ENCODE measurements at places on chromosomes 16 and 17.

GRCh38 chr17:42252597-42253550, 23.3 kb downstream of the STAT5B start:
- DNase-seq = no peak

DNA sequence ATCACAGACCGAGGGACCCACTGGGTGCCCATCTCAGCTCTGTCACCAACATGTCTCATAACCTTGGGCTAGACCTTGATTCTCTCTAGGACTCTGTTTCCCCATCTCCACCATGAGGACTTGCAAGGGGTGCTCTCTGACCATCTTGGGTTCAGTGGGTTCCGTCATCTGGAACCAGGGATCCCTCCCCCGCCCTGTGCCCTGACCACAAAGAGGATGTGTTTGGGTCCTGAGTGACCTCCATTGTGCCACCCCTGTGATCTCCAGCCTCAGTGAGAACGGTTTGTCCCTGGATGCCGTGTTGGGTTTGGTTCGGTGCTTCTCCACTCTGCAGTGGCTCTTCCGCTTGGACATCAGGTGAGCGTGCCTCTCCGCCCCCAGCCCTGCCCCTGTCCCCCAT, 49.1 kb upstream of the CPNE2 start:
- no peak for DNase-seq

DNA sequence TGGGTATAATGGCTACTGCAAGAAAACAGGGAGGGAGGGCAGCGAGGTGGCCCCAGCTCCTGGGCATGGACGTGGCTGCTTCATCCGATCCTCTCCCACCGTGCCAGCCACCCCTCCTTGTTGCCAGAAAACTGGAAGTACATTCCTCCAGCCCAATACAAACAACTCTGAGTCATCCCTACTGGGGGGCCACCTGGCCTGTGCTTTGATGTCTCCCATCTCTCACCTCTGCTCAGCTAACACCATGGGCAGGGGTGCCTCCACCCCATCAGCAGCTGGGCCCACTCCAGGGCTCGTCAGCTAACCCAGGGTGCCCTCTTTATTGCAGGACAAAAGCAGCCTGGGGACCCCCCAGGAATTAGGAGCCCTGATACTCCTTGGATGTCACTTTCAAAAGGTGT, 2.0 kb downstream of the RHBDF2 start:
- DNase-seq = no peak

DNA sequence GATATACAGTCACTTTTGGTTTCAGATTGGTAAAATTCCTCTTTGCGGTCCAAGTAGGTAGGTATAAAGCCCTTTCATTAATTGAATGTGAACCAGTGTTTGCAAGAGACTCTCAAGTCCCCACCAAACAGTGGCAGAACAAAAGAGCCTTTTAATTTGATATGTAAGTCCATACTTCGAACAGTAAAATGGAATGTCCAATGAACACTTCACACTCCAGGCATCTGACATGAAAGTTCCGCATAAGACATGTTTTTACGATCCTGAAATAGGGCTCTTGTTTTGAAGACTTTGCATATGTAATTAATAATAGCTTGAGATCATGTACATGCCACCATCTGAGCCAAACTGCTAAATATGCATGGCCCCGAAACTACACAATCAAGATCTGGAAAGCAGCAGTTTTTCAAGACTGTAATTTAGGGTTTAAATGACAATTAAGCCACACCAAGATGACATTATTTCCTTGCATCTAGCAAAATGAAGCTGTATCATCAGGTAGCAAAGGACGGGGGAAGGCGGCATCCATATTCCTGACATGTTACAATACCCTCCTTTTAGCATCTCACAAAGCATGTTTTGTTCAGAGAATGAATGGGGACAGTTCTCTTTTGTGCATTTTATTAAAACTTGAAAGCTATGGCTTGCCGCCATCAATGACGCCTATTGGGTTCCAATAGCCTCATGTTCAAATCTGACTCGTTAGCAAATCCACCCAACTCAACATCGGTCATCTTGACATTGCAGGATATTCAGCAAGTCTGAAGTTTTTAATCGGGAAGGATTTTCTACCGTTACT, 39.4 kb downstream of the LITAF start:
- DNase-seq = no peak

GRCh38 chr17:6815775-6816174, 15.8 kb downstream of the TEKT1 start:
- no peak for DNase-seq

DNA sequence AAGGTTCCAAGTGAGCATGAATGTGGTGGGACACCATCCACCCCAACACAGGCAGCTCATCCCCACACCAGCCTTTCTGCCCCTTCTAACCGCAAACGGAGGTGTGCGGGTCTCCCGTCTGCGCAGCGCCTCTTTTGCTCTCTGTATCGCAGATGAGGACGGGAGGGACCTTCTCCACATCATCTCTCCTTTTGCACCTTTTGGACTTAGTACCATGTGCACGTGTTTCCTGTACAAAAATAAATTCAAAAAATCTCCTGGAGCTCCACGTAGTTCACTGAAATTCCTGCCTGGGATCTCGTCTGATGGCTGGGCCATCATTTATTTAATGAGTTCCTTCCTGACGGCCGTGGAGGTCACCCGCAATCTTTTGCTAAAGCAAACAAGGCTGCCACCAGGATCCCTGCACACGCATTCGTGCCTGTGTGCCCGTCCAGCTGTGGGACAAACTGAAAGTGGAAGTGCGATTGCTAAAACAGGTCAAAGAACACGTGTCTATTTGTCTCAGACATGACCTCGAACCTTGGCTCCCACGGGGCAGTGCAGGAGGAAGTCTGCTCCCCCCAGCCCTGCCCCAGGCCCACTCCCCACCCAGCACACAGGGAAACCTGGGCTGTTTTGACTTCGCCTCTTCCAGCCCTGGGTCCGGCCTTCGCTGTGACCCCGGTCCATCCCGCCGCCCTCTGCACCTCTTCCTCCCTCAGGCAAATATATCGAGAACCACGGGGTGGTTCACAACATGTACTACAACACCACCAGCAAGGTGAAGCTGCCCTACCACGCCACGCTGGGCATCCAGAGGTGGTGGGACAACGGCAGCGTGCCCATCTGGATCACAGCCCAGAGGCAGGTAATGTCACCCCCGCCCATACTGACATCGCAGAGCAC, 2.3 kb downstream of the ENPP7 start:
- no peak for DNase-seq

- DNase-seq = no peak
These were observed 124.7 kb downstream of the SNX11 start for GRCh38 chr17:48231995-48232959.

DNA sequence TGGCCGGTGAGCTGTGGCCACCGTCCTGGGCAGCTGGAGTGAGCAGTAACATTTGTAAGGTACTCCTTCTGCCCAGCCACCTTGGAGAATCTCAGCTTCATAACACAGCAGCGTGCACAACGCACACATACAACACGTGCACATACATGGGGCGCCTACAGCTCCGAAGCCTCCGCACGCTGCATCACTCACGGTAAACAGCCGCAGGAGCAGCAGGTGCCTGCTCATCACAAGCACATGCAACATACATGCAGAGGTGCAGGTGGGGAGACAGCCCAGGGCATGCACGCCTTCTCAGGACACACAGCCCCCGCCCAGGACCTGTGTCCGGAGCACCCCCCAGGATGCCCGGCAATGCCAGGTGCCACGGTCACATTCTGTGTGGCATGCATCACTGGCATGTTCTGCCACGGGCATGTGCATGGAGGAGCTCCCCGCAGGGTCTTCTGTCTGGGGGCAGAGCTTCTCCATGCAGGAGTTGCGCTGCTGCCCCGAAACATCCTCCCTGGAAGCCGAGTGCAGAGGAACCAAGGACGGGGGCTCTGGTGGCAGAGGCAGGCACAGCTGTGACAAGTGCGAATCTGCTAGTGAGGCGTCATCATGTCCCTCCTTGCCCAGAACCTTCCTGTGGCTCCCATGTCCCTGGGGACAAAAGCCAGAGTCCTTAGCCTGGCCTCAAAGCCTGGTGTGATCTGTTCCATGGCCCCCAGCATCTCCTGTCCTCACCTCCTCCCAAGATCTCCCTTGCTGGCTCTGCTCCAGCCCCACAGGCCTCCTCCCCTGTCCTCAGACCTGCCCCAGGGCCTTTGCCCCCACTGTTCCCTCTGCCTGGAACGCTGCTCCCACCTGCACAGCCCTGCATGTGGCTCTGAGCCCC, 184.0 kb upstream of the GSE1 start:
- DNase-seq = no peak

DNA sequence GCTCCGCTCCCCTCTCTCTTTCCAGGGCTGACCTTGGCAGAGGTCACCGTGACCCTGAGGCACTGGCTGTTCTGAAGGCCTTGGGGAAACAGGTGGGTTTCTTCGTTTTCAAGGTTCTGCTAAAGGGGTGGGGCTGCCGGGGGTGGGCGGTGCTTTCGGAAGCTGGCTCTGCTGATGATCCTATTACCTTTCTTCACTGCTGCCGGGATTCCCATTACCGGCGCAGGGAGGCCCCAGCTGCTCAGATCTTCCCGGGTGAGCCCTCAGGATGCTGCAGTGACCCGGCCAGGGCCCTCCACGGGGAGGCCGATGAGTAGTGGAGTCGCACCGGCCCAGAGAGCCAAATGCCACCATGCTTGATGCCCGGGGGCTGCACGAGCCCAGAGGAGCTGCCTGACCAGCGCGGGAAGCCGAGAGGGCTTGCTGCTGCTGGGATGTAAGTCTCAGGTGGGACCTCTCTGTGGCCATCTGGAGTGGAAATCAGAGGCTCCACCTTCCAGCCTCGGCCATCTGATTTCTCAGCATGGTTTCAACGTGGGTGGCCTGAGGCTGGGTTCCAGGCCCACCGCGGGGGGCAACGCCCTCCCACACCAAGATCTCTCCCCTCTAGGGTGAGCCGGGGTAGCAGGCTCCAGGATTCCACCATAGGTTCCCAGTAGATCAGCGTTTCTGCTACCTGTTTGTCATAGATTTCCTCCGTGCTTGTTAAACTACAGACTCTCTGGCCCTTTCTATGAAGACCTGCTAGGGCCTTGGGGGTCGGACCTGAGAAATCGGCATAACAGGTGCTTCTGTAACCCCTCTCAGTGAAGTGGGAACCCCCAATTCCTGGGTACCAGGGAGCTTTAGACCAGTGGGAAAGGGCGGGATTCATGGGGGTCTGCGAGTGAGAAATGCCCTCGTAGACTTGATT, 21.6 kb upstream of the ADCY7 start:
- DNase-seq = no peak

- no peak for DNase-seq
These were observed 35.5 kb downstream of the CLUAP1 start for GRCh38 chr16:3536271-3536731.

- DNase-seq = no peak
These were observed 47.4 kb downstream of the WDR45B start for GRCh38 chr17:82600731-82601446.

GRCh38 chr17:18038149-18038850, 668 bp downstream of the ATPAF2 start:
- no peak for DNase-seq

GRCh38 chr17:2995886-2996809, 67.3 kb downstream of the OR1D5 start:
- DNase-seq = no peak

DNA sequence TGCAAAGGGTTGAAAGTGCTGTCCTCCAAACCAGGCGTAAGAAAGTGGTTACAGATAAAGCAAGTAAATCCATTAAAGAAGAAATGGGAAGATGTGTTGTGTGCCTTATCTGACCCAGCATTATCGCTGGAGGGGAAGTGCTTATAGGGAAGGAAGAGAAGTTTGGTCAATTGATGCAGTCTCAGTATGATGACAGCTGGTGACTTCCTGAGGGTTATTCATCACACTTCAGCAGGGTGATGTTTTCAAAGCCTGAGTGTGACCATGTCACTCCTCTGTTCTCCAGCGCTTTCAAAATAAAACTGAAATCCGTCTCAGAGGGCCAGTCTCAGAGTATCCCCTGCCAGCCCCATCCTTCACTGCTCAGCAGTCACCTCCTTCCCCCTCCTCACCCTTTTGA, 505.4 kb upstream of the RBFOX1 start:
- DNase-seq = no peak

- DNase-seq = no peak
These were observed 17.2 kb upstream of the GSE1 start for GRCh38 chr16:85595812-85596502.

GRCh38 chr16:89044418-89045180, 49.1 kb upstream of the ACSF3 start:
- DNase-seq = no peak

GRCh38 chr17:8781776-8782175, 17.4 kb downstream of the MFSD6L start:
- no peak for DNase-seq

DNA sequence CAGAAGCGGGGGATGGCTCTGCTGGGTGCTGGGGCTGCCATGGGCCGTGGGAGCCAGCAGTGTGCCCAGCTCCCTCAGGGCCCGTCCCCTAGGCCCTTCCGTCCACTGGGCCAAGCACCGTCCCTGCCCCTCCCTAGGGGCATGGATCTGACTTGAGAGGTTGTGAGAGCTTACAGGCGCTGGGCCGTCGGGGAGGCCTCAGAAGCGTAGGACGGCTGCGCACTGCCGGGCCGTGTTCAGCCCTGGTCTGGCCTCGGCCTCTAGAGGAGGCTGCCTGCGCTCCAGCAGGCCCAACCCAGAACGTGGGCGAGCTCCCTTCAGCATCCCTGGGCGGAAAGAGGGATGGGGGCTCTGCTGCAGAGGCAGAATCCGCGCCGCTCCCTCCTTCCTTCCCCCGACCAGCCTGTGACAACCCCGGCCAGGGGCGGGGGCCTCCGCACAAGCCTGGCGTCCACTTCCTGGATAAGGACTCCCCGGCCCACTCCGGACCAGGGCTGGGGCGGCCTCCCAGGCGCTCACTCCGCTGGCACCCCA, 685 bp upstream of the MPG start:
- DNase-seq = no peak

DNA sequence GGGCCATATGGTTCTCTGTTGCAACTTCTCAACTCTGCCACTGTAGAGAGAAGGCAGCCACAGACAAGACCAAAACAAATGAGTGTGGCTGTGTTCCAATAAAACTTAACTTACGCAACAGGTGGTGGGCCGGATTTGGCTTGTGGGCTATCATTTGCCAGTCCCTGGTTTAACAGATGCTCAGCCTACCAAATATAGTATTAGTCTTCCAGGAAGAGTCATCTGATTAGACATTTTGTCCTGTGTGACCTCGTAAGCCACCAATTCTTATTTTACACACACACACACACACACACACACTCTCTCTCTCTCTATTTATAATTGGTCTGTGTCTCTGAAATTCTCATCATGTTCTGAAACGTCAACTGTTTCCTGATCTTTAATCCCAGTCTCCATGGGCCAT, 245.9 kb downstream of the XYLT1 start:
- DNase-seq = no peak

DNA sequence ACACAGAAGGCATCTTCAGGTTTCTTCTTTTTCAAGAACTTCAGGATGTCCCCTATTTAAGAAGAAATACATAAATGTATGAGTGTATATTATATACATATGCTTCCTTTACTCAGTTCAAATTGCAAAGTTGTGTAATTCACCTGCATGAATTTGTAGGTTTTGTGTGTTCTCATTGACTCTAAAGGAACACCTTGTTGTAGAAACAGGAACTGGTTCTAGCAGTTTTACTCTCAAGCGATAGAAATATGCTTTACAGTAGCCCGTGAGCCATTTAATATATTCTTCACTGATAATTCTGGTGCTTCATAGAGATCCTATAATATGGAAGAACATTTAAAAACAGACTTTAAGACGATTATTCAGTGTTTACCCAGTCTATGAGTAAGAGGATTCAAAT, 53.3 kb upstream of the LRRC37A3 start:
- no peak for DNase-seq
